Hematopoietic multipotent progenitor cell treated with erythropoietin and hydrocortisone succinate and interleukin-3 and kit ligand, for 17 days (in vitro differentiated cells): ENCODE measurements at places on chromosomes 5 and 9.

- no peak for DNase-seq
Measured at GRCh38 chr9:73995836-73996235, 501.3 kb upstream of the RORB start.

GRCh38 chr5:60185231-60186099, 291.9 kb upstream of the PDE4D start:
- DNase-seq, result no peak

DNA sequence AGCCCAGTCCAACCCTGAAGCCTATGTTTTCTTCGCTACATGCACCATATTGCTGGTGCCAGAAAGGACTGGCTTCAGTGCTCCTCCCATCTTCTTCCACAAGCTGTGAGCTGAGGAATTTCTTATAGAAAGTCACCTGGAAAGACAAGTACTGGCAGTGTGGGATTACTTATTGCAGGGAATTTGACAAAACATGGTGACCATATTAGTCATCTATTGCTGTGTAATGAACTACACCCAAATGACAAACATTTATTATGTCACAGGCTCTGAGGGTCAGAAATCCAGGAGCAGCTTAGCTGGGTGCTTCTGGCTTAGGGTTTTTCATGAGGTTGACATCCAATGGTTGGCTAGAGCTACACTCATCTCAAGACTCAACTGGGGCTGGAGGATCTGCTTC, 75.5 kb downstream of the ENTREP1 start:
- DNase-seq, result no peak

GRCh38 chr9:106322706-106323245, 540.2 kb upstream of the ZNF462 start:
- no peak for DNase-seq

- no peak for DNase-seq
Measured at GRCh38 chr9:78669591-78669990, 372.7 kb downstream of the PSAT1 start.

DNA sequence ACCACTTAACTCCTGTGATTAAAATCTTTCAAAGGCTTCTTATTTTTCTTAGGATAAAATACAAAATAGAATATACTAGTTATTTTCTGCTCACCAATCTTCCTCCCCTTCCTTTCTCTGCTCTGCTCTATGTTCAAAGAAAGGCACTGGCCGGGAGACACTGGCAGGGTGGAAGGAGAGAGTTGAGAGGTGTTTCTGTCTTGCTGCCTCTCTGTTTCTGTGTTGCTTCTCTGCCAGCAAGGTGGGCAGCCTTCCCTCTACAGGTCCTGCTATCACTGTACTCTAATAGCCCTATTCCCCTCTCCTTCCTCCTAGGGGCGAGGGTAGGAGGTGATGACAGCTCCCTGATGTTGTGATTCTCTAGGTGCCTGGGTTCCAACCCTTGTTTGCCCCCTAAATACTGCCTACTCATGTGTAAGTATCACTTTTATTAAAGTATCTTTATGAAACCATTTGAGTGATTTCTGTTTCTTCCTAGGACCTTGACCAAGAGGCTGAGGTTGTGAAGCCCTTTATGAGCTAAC, 515.1 kb downstream of the TLE4 start:
- no peak for DNase-seq

- DNase-seq, result no peak
Measured at GRCh38 chr9:132011896-132012295, 67.8 kb downstream of the MED27 start.

GRCh38 chr9:2622461-2623287, 1.1 kb downstream of the VLDLR start:
- DNase-seq, result no peak

DNA sequence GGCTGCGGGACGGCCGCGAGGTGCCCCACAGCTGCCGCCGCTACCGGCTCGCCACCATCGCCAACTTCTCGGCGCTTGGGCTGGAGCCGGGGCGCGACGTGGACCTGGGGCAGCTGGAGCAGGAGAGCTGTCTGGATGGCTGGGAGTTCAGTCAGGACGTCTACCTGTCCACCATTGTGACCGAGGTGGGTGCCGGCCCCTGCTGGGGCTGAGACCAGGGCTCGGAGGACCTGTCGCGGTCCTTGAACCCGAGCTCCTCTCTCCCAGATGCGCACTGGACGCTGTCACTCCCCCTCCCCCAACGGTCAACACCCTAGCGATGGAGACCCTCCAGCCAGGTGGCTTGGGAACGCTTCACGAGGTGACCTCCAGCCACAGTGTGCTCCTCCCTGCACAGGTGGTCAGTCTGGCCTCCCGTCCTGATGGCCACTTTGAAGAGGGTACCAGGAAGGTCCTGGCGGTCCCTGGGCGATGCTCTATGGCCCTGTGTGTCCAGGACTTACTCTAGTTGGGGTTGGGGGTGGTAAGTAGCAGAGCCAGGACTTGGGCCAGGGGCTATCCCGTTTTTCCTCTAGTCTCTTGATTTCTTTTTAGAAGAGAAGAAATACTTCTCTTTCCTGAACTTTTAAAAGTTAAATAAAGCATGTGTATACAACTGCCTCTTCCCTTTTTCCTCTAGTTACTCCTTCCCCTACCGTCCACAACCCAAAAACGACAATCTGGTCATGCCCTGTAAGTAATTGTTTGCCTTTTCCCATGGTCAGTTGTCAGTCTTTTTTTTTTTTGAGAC, 866 bp downstream of the SLC22A5 start:
- no peak for DNase-seq

- no peak for DNase-seq
Measured at GRCh38 chr5:130692770-130693169, 472.3 kb downstream of the HINT1 start.

GRCh38 chr5:96573513-96573894, 88.7 kb upstream of the CAST start:
- DNase-seq, result no peak

DNA sequence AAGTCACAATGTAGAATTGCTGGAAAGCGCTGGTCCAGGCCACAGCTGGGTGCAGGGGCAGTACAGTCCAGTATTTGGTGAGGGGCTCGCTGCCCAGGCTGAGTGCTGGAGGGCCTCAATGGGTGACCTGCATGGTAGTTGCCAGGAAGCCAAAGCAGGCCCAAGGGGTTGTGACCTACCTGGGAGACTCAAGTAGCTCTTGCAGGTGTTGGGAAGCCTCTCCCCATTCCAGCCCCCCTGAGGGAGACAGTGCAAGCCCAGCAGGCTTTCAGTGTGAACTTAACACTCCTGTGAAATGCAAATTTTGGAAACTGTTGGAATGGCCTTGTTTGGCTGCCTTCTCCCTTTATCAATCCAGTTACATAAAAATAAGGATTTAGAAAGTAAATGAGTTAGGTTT, 13.9 kb downstream of the KDM4C start:
- DNase-seq, result no peak

GRCh38 chr5:38234737-38235136, 23.6 kb upstream of the EGFLAM start:
- DNase-seq, result no peak

- DNase-seq, result no peak
Measured at GRCh38 chr5:123035360-123035917, 1.1 kb downstream of the PPIC start.

- DNase-seq, result no peak
Measured at GRCh38 chr5:120848883-120849282, 384.8 kb downstream of the PRR16 start.

GRCh38 chr9:16262477-16263261, 607.8 kb downstream of the BNC2 start:
- DNase-seq, result no peak

- DNase-seq, result no peak
Measured at GRCh38 chr5:10059556-10059955, 190.1 kb downstream of the ATPSCKMT start.

- DNase-seq, result no peak
Measured at GRCh38 chr5:140883373-140883772, 1.4 kb downstream of the PCDHA13 start.

- no peak for DNase-seq
Measured at GRCh38 chr5:51539232-51539631, 156.0 kb downstream of the ISL1 start.

- DNase-seq, result no peak
Measured at GRCh38 chr5:67124556-67124955, 72.0 kb downstream of the CD180 start.

GRCh38 chr9:127447416-127448111, 3.6 kb downstream of the RPL12 start:
- no peak for DNase-seq

DNA sequence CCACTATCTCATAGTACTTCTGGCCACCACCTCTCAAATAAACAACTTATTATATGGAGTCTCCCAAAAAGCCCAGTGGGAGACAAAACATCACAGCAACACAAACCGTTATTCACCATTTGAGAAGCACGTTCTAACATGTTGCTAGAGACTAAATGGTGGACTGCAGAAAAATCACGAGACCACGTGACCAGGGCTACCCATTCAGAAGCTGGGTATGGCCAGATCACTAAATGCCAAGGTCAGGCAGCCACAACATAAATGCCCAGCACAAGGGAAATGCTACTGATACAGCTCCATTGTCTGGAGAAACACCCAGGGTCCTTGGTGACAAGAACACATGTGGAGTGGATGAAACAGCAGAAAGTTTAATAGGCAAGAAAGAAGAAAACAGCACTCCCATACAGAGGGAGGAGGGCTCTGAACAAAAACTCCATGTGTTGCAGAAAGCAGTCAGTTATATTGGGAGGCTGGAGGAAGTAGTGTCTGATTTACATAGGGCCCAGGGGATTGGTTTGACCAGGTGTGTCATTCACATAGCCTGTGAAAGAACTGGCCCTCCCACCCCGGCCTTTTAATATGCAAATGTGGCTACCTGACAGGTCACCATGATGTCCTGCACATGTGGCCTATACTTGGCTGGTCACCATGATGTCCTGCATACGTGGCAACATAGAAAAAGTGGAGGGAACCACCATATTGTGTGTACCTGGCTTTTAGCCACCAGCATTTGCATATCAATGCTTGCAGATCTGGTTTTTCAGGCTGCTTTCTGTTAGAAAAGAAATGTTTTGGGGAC, 97.2 kb downstream of the TRIM36 start:
- DNase-seq, result no peak

- DNase-seq, result no peak
Measured at GRCh38 chr9:2192356-2192979, 177.3 kb downstream of the SMARCA2 start.

DNA sequence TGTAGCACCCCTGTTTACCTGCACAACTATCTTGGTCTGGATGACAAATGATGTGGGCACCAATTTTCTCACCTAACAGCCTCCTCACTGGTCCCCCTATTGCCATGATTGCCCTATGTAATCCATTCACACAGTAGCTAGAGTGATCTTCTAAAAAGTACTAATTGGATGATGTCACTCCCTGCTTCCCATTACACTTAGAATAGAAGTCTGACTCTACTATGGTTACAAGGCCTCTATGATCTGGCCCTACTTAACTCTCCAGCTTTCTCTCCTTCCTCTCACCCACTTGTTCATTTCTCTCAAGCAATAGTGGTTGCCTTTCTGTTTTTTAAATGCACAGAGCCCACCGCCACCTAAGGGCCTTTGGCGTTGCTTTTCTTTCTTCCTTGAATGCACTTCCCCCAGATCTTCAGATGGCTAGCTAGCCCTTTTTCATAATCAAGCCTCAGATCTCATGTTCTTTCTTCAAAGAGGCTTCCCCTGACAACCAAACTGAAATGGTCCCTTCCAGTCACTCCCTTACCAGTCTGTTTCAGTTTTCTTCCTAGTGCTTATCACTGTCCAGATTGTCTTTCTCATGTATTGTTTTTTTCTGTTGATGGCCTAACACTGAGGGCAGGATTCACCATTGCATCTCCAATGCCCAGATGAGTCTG, 8.7 kb downstream of the IGIP start:
- no peak for DNase-seq

DNA sequence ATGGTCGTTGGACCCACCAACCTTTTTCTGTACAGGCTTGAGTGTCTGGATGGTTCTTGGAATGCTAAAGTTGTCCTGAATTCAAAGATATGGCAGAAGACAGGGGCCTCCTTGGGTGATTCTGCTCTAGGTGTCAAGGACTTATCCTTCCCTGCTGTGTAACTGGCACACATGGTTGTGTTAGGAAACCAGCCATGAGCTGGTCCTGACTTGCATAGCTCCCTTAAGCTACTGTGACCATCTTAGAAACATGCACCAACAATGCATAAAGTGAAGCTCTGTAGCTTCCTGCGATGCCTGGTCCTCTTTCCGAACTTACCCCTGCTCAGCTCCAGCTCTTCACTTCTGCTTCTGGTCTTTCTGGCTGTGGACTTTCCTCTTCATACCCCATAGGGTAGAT, 224.6 kb downstream of the TLE4 start:
- no peak for DNase-seq

GRCh38 chr5:168793841-168794837, 215.0 kb upstream of the PANK3 start:
- DNase-seq, result no peak

GRCh38 chr9:127349483-127350113, 47.4 kb upstream of the SLC2A8 start:
- DNase-seq, result no peak

- no peak for DNase-seq
Measured at GRCh38 chr5:179914032-179914755, 6.5 kb upstream of the TBC1D9B start.

DNA sequence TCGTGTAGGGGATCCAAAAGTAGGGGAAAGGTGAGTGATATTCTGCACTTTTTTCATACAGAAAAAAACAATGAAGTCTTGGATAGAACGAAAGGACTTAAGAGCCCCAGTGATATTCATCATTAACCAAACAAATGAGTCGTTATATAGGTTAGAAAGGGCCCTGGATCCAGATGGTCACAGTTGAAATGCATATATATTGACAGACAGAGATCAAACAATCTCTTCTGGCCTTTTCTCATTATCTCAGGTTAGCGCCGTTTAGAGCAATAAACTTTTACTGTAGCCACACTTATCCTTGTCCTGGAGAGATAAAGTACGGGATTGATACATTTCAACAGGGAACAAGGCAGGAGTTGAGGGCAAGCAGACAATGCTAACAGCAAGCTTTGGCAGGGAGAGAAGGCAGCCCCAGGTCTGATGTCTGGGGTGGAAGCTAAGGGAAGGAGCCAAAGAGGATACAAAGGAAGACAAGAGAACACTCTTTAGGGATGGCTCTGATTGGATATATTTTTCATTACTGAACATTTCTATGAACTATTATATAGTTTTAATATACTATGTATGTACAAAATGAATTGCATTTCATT, 77.0 kb downstream of the LIFR start:
- no peak for DNase-seq

GRCh38 chr9:18366184-18366583, 107.8 kb upstream of the ADAMTSL1 start:
- no peak for DNase-seq

DNA sequence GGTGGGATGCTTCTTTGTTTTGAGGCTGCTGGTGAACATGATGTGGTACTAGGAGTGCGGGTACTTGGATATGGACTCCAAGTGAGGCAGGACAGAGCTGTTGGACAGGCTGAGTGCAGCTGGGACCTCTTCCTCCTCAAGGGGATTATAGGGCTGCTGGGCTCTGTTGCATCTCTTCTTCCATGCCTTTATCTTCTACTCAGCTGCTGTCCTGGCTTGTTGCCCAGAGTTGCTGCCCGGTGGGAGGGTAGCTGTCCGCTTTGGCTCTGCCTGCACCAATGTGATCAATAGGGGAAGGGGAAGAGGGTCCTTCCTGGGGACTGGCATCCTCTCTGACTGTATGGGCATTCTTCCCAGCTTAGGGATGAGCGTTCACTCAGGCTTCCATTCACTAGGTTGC, 1217.9 kb upstream of the ACO1 start:
- DNase-seq, result no peak
